NCI-H1417 treated with DMSO at 0.1 percent for 48 hours (cell line): ENCODE measurements at places on chromosomes 11 and 22.

- DNase-seq, result no peak
Observed at GRCh38 chr11:79285756-79286155, 155.1 kb downstream of the TENM4 start.

DNA sequence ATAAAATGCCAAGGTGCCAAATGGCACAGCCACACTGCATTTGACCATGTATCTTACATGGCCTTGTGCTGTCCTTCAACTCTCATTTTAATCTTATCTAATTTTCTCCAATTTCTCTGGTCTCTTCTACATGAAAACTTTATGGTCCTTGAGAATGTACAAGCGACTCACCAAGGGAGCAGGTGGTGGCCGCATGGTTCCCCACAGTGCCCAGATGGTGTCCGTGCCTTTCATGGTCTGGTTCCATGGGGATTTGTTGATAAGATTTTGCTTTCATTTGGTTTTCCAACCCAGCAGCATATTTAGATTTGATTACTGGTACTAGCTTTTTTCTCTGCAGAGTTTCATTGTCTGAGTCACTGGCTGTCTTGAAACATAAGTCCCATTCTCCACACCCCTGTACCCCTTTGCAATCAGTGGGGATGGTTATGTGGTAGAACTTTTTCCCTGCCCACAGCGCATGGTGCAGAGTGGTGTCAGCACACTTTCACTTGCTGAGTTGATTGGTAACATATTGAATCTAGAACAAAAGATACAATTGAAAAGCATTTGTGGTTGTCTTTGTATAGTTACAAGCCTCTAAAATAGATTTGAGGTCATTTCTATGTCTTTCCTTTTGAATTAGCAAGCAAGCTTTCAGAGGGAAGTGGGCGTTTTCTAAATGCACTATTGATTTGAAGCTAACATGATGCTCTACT lies 24.1 kb downstream of the ZNRF3 start:
- DNase-seq, result no peak

DNA sequence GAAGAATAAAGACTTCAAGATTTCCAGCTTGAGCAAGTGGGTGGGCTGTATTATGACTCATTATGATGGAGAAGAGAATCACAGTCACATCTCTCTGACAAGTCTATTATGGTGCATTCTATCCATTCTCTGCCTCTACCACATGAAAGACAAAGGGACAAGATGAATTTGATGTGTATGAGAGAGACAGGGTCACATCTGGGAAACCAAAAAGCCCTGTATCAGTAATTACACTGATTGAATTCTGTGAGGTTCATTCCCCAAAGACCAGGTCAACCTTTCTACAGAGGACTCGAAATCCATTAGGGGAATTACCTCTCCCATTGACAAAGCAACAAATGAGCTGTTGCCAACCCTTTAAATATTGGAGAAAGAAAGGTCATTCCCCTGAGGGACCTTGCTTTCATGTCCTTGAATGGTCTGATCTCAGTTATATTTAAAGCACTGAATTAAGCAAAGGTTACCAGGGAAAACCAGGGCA lies 109.6 kb downstream of the USP35 start:
- DNase-seq, result no peak

- no peak for DNase-seq
Observed at GRCh38 chr22:37298748-37299495, 16.6 kb downstream of the CYTH4 start.

DNA sequence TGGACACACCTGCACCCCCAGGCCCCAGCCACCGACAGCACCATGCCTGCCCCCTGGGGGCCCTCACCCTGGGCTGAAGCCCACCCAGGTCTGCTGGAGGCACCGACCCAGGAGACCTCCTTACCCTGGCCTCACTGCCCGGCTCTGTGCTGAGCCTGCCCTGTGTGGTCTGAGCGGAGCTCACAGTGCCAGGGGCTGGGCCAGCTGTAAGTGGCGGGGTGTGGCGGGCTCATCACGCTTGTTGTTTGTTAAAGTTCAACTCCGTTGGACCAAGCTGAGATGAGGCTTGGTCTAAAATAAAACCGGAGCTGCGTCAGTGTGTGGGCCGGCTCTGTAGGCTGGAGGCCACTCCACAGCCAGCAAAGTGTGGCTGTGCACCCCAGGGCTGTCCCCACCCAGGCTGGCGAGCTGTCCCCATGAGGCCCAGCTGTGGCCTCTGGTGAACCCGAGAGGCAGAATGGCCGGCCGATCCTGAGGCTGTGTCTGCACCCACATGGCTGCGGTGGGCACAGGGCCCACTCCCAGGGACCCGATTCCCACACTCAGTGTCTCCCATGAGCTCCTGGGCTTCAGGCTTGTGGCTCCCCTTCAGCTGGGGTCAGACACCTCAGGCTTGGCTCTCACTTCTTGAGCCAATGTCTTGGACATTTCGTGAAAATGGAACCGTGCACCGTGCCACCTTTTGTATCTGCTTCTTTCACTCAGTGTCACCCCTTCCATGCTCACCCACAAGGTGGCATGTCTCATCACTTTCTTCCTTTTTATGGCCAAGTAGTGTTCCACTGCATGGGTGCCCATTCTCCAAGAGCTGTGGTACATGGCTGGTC lies 137.9 kb downstream of the CTTN start:
- DNase-seq, result no peak

GRCh38 chr11:77302752-77303151 lies 1.3 kb upstream of the GDPD4 start:
- no peak for DNase-seq

DNA sequence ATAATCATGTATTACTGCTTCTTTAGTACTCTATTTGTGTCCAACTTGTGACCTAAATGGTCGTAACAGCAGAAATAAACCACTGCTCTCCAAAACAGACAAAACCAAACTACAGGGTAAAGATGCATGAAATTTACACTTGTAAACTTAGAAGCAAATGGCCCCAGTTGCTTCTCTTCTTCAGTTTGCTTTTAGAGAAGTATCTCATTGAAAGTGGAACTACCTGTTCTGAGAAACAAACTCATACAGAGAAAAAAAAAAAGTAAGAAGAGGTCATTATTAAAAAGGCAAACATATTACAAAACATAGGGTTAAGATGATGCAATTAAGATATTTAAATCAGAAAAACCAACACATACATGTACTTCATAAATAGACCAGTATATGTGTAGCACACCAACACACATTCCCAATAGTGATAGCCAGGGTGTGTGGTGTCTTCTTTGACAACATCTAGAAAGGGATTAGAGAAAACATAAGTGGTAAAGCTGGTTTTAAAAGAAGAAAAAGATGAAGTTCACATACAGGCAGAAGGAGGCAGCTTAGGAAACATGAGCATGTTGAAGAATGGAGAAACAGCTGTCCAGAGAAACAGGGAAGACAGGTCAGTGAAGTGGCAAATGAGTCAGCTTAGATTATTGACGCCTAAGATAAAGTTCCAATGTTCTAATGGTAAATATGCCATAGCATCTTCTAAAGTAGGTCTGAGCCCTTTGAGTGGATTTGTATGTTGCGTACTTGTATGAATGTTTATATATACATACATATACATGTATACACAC lies 844.7 kb upstream of the CCDC90B start:
- no peak for DNase-seq

DNA sequence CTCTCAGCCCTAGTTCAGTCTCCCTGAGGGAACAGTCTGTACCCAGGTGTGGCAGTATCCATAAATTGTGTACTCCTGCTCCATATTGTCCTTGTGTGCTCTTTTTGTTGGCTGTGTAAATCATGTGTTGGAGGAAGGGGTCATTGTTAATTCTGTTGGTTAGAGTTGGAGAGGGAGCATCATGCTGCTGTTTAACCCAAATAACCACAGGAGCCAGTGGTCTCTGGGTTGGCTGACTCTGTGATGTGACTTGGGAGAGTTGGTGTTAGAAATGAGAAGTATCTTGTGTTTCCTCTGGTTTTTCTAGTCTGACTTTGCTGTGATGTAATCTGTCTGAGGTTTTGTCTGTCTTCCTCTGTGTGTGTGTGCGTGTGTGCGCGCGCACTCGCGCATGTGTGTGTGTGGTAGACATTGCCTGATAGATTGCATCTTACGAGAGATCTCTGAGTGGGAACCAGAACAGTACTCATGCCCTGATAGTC lies 30.5 kb downstream of the CTNND1 start:
- no peak for DNase-seq

DNA sequence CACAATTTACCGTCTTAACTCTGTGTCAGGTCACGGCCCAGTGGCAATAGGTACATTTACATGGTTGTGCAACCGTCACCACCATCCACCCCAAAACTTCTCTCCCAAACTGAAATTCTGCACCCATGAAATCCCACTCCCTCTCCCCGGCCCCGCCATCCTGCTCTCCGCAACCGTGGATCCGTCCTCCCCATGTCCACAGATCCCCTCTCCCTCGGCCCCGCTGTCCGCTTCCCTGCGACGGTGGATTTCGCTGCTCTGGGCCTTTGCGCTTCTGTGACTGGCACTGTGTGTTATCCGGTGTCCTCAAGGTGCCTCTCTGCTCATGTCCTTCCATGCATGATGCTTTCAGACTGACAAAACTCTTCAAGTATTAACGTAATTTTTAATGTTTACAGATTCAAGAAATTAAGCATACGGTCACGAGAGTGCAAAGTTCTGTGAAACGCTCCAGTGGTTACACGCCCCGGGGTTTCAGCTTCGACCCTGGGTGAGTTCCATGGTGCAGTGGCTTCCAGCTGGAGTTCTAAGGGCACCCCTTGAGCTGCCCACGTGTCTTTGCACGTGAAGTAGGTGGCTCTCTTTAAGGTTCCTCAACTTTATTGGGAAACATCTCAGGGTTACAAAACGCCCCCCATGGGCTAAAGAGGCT lies 76.4 kb downstream of the KCNQ1 start:
- no peak for DNase-seq
